ENCODE measurements at places on chromosomes 7 and 10.
A peak's percentile ranks its signal among the peaks of the same experiment; 100 is the strongest.

DNA sequence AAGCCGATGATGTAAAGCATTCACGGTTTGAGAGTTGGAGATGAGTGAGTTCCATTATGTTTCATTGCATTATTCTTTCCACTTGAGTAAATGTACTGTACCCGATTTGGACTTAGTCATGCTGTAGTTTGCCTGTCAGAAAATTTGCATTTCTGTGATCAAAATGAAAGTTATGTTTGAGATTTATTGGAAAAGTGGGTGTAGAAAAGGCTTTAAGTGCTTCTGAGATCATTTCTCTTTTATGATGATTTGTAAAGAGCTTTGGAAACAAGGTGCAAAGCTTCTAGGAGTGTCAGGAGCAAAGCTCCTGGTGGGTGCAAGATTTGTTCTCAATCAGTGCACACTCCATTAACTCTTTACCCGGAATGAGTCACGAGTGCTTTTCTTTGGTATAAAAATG, 204.1 kb upstream of the POM121L12 start:
- no peak for DNase-seq

DNA sequence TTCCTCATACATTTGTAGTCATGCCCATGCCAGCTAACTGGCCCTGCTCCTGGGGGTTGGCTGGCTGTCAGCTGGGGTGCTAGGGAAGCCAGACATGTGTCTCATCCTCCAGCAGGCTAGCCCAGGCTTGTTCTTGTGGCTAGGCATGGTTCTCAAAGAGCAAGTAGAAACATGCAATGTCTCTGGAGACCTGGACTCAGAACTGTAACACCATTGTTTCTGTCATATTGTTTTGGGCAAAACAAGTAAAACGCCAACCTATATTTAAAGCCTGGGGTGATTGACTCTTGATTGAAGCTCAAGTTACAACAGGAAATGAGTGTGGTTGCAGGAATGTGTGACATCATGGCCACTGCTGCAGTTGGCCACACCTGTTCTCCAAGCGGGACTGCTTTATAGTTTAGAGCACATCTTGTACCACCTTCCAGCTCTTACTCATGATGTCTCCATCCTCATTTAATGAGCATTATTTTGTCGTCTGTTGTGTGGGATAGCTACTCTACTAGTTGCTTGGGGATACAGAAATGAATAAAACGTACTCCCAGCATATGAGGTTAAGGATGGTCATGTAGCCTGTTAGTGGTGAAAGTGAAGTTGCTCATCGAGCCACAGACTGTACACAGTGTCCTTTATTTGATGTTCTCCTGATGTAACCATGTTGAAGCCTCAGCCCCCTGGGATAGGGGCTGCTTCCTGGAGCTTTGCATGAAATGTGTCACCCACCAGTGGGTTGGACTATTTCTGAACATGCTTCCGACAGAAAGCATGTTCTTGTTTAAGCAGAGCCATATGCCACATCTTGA, 168.4 kb downstream of the SORCS3 start:
- no peak for DNase-seq

DNA sequence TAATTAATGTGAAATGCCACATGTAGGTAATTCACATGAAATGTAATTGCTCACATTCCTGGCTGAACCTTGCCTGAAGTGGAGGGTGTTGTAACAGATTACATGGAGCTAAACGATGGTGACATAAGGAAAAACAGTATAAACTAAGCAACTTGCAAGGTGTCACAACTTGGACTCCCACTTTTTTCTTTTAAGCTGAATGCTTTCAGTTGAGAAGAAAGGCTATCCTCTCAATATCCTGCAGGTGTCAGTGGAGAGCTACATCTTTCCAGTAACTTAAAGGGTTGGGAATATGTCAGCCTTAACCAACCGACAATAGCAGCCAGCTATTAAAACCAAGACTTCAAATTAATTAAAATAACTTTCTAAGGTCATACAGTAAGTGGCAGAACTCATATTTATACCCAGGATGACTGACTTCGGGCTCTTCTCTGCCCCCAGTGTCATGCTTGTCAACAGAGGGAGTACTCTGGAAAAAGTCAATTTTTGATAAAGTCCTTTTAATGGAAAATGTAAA, 33.7 kb downstream of the NRBF2 start:
- DNase-seq: peak; percentile 62

DNA sequence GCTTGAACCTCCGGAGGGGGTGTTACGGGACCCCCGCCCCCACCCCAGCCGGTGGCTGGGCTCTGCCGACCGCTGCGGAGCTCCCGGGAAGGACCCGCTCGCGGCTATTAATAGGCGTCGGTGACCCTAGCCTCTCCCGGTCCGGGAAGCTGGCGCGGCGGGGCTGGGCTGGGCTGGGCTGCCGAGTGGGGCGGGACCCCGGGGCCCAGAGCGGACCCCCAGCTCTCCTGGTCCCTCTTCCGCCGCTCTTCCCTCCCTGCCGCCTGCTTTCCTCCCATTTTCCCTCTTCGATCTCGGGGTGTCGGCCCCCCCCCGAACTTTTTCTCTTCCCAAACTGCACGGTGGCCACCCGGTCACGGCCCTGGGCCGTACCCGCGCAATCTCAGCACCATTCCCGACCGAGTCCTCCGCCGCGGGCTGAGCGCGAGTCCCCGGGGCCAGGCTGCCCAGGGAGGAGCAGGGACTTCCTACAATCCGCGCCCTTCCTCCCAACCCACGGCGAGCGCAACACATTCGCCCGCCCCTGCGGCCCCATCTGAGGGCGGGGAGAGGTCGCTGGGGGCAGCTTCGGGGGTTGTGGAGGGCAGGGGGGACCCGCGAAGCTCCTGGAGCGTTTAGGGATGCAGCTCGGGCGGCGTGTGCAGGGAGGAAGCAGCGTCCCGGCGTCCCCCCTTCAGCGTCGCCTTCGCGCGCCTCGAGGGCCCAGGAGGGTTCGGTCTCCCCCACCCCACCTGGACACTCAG, 3.1 kb upstream of the ELFN1 start:
- no peak for DNase-seq

DNA sequence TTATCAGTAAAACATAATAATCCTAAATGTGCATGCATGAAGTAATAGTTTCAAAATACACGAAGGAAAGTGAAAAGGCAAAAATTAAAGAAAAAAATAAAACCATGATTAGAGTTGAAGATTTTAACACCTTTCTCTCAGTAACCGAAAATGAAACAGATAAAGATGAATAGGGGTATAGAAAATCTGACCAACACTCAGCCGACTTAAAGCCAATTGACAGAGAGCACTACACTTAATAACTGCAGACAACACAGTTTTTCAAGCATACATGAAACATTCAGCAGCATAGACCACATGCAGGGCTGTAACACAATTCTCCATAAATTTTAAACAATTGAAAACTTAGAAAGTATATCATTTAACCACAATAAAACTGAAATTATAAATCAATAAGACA, 76.1 kb downstream of the CUBN start:
- DNase-seq: no peak

GRCh38 chr7:110977127-110977737, 113.7 kb upstream of the LRRN3 start:
- no peak for DNase-seq

DNA sequence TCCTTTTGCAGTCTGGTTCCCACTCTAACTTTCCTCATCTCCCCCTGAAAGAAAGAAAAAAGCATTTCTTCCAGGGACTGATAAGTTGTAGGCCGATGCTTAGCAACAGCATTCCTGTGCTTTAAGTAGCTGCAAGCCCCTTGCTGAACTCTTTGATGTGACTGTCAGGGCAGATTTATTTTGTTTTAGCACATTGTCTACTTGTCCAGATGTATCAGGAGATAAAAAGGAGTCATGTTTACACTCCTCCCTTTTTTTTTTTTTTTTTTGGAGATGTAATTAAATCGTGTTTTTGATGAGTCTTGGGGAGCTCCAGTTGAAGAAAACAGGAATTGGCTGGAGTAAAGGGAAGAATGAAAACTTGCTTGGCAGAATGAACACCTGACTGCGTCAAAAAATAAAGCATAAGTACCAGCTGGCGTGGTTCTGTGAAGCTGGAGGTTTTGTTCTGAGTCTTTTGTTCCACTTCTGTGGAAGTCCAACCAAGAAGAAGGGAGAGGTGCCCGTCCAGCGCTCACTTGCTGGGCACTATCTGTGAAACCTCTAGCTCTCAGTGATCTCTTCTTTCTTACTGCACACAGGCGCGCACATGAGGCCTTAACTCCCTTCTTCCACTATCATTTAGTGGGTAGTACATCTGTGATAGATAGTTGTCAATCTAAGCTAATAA, 871.7 kb downstream of the LRMDA start:
- no peak for DNase-seq

DNA sequence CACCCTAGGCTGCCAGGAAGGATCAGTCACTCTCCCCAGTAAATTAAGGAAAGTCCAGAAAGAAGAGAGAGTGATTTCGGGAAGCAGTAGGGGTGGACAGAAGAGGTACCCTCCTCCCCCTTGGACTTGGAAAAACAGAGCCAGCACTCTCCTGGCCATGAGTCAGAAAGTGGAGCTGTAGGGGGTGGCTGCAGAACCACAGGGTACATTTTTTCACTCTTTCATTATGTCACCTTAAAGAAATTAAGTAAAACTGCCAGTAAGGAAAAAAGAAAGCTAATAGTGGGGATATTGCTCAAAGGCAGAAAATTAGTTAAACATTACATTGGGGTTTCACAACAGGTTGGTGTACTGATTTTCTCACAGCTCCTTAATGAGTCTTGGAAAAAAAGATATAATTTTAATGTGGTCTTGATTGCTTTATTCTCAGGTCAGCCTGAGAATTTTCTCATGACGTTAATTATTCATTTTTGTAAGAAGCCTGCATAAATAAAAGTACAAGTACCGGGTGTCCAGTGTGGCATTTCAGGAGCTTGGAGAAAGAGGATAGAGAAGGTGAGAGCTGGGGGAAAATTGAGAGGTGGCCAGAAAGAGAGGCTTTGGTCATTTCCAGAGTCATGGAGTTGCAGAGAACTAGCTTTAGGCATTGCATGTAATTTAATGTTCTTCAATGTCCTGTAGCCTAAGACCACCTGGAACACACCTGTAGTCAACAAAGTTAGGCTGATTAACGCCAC, 23.2 kb upstream of the AOAH start:
- no peak for DNase-seq

GRCh38 chr10:67156239-67156638, 230.4 kb downstream of the LRRTM3 start:
- no peak for DNase-seq

DNA sequence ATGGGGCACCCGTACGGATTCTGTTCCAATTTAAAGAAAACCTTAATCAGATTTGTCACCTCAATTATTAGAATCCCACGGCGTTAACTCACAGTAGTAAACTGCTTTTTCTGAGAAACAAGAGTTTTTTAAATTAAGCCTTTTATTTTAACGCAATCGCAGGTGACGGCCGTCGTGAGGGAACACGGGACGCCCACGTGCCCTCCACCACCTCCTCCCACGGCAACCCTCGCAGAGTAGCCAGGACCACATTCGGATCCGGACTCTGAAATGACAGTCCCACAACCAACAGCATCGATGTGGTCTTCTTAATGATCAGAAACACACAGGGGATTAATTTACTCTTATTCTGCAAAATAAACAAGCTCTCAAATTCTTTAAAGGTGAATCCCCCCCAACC, 22.0 kb upstream of the GPR146 start:
- no peak for DNase-seq

- no peak for DNase-seq
Observed at GRCh38 chr7:29609162-29610037, 45.8 kb downstream of the PRR15 start.

GRCh38 chr10:117972168-117972837, 74.4 kb downstream of the RAB11FIP2 start:
- no peak for DNase-seq

DNA sequence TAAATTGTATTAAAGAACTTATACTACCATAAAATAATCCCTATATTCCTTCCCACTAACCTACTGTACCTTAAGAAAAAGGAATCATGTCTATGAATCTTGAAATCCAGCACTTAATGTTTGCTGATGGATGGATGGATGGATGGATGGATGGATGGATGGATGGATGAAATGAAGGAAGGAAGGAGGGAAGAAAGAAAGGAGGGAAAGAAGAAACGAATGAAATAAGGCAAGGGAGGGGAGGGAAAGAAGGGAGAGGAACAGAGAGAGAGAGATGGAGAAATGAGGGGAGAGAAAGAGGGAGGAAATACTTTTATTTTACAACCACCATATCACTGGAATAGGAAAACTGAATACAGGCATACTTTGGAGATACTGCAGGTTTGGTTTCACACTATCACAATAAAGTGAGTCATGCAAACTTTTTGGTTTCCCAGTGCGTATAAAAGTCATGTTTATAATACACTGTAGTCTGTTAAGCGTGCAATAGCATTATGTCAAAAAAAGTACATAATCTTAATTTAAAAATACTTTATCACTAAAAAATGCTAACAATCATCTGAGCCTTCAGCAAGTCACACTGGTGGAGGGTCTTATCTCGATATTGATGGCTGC, 219.8 kb downstream of the CHCHD3 start:
- no peak for DNase-seq
